ENCODE measurements at places on chromosomes 16 and 17. TPM values are rescaled to one million over a fixed set of nuclear protein-coding genes. Genes with fewer than 3 reads are reported as not detected.

SLC9A5 gene
- total RNA-seq, result 2.5 TPM

NATD1 gene
- 5.4 TPM for total RNA-seq

HIRIP3 gene
- 27.5 TPM for total RNA-seq

IGSF6 gene
- not detected for total RNA-seq

ATP2A3 gene
- total RNA-seq, result 103 TPM

TAT gene
- 0.63 TPM for total RNA-seq

SLC38A8 gene
- not detected for total RNA-seq

SLC47A2 gene
- not detected for total RNA-seq

DNAH2 gene
- not detected for total RNA-seq
